Stimulated activated CD8-positive, alpha-beta memory T cell treated with anti-CD3 and anti-CD28 coated beads, Interleukin-7, amount 100 ng/mL, for 4 hours (primary cell): ENCODE measurements at places on chromosomes 2 and 18.

- DNase-seq = no peak
Measured at GRCh38 chr2:145546091-145546490, 1026.2 kb upstream of the ZEB2 start.

- no peak for DNase-seq
Measured at GRCh38 chr18:69757733-69758132, 189.9 kb downstream of the CD226 start.

GRCh38 chr2:166373951-166374350, 1.8 kb downstream of the SCN9A start:
- no peak for DNase-seq

- DNase-seq = no peak
Measured at GRCh38 chr2:237618449-237618848, 8.9 kb upstream of the LRRFIP1 start.
